Inflammatory macrophage treated with lipopolysaccharide for 4 hours (primary cell): ENCODE measurements at places on chromosomes 6 and 20.

DNA sequence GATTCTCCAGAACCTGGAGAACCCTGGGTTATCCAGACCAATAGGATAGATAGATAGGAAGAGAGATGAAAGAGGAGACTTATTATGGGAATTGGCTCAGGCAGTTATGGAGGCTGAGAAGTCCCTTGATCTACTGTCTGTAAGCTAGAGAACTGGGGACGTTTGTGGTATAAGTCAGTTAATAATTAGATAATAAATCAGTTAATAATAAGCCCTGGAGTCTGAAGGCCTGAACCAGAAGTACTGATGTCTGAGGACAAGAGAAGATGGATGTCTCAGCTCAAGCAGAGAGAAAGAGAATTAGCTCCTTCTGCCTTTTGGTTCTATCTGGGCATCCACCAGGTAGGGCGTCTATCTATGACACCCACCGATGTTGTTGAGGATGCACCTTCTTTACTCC, 72.9 kb upstream of the SLC22A23 start:
- DNase-seq = no peak

DNA sequence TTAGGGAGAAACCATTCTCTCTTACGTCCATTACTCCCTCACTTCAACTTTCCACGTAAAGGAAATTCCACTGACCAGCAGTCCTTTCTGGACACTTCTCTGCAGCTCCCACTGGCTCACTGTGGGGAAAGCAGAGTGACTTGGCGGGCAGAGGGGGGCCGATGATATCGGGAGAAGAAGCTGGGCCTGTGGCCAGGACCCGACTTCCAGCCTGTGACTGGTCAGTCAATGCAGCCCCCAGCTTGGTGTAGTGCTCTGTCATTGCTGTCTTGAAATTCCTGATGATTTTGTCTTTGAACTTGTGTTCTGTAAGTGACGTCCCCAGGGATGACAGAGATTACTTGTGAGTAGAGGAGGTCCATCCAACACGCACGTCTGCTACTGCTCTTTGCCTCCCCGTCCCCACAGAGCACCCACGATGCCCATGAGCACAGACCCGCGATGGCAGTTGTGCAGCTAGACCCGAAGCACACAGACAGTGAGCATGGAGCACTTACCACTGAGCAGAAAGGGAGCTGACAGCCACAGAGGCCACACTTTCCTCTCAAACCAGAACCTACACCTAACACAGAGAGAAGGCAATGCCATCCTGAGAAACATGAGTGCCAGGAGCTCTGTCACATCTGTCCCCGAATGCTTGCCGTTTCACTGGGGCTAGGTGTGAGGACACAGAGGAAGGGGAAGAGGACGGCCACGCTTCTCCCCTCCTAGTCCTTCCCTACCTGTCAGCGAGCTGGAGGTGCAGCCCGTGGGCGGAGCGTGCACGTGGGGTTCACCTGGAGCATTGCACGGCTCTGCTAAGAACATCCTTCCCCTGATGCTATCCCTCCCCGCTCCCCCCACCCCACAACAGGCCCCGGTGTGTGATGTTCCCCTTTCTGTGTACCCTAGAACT, 25.7 kb downstream of the DACT2 start:
- DNase-seq = no peak

DNA sequence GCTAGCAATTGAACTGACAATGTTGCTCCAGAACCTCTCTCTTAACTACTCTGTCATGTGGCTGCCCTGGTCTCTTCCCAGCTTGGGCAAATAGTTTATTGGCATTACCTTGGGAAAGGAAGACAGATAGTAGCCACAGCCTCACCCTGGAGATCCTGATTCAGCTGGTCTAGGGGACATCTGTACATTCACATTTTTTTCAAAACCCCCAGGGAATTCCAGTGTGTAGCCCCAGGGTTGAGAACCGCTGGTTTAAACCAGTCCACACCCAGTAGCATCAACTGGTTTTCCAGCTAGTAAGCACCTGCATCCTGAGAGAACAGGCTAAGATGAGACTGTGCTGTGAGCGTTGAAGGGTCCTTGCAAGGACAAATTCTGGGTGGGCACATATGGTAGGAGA, 9.6 kb downstream of the SCUBE3 start:
- DNase-seq = no peak

- DNase-seq = no peak
These were observed 4.0 kb downstream of the MDGA1 start for GRCh38 chr6:37693546-37694250.

GRCh38 chr20:48839154-48839917, 11.5 kb upstream of the PREX1 start:
- peak; percentile 80 for DNase-seq

DNA sequence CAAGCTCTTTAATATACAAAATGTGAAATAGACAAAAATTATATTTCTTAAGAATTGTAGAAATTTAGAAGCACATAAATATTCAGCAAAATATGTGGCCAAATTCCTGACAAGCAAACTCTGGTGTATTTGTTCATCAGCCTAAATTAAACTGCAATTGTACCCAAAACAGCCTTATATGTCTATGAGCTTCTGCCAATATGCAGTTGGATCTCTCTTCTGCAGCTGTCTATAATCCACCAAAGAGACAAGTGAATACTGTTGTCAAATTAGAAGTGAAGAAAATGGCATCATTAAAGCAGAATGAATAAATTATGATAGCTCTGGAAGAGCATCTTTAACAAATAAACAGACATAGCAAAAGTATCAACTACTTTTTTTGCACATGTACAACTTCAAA, 755.7 kb downstream of the GRIK2 start:
- DNase-seq = no peak

DNA sequence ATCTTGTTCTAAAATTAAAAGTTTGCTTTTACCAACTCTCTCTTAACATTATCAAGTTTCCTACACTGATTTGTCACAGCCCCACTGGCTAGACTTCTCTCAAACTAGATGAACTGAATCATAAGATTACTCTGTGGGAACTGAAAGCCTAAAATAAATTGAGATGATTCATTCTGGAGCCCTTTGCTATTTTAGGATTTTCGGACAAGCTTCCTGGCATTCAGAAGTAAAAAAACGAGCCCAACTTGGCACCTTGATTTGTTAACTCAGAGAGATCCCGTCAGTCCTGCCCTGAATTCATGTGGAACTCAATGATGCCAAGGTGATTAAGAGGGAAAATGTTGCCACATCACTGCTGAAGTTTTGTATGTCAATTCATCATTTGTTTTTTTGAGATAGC, 122.0 kb upstream of the NRSN1 start:
- DNase-seq = no peak

- no peak for DNase-seq
These were observed 248.8 kb downstream of the ERMARD start for GRCh38 chr6:170000071-170000843.

GRCh38 chr6:31851485-31851832, 11.2 kb downstream of the NEU1 start:
- no peak for DNase-seq

- no peak for DNase-seq
These were observed 62.4 kb downstream of the JAG1 start for GRCh38 chr20:10611357-10611756.

GRCh38 chr6:144036835-144037195, 28.8 kb upstream of the PLAGL1 start:
- DNase-seq = peak; percentile 68
